Hematopoietic multipotent progenitor cell treated with erythropoietin and hydrocortisone succinate and interleukin-3 and kit ligand, for 4 days (in vitro differentiated cells): ENCODE measurements at places on chromosomes 2 and 18.

DNA sequence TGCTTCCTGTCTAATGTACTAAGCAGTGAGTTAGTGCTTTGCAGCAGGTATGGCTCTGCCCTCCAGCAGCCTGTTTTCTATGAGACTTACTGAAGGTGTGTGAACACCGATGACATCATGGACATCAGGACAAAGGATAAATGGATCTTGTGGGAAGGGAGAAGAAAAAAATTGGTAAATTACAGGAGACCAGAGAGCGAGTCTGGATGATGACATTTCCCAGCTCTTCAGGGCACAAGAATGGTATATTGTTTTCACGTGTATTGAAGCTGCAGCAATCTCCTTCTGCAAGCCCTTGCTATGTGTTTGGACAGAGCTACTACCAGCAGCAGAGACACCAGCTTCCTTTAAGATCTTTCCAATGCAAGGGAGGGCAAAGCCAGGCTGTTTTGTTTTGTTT is 47.2 kb downstream of the DCC start:
- no peak for DNase-seq

DNA sequence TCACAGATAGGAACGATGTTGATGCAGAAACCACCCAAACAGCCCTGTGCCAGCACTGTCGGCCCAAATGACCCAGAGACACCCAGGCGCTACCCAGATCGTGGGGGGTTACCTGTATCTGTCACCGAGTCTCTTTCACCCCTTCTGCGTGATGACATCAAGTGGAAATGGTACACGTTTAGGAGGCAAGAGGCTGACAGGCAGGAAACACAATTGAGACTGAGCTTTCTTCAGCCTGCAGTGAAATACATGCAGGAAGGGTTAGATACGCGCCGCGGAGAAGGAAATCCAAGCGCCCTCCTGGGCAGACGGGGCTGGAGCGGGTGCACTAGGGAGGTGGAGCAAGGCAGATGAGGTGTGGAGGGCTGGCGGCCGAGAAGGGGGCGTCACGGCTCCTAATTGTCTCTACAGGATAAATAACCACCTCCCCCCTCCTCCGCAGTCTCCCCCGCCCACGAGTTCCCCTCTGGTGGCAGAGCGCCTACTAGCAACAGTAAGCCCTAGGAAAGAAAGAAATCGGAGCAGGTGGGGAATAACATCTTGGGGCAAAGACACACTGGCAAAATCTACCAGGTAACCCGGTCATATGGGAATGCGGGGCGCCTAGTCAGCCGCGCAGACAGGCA is at the start of gene RNF152:
Gene RNF152, minus strand, starts transcription at position 325 of the 626 bp plus-strand sequence. CDS start 76,544 bp downstream, outside the sequence.
- peak; percentile 13 for DNase-seq

DNA sequence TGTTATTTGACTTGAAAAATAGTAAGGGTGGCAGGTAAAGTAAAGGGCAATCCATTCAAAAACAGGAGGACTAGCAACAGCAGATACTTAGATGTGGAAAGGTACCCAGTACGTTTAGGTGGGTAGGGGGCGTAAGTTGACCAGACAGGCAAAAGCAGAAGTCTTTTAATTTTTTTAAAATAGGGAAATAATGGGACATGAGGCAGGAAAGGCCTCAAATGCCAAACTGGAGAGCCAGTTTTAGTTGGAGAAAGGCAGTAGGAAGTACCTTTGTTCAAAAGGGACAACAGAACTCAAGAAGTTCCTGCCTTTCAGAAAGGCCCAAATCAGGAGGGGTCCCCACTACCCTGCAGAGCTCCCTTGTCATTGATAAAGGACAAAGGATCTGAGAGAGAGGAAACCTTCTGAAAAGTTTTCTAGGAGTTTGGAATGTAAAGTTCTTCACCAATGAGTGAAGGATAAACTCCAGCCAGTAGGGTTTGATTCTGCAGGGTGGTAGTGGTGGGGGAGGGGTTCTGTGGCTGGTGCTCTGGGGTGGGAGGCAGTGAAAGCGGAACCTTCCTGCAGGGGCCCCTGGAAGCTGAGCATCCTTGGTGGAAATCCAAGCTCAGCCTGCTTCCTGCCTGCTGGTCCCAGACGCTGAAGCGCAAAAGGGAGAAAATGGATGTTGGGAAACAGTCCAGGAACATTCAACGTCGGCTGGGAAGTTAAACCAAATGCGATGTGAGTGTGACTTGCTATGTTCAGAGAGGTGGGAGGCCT is 40.1 kb downstream of the TMEM17 start:
- peak; percentile 15 for DNase-seq

- peak; percentile 9 for DNase-seq
Measured at GRCh38 chr18:22490429-22490846, 72.7 kb upstream of the CTAGE1 start.

- DNase-seq: no peak
Measured at GRCh38 chr2:98393354-98393753, 47.1 kb downstream of the CNGA3 start.

- DNase-seq: peak; percentile 49
Measured at GRCh38 chr2:39069136-39069515, 51.7 kb downstream of the SOS1 start.

GRCh38 chr2:241843321-241844065 is 15.2 kb downstream of the PDCD1 start:
- no peak for DNase-seq
